Esophagus squamous epithelium (tissue), 5 donors: ENCODE measurements at places on chromosomes 2 and 18. TPM values are rescaled to one million over a fixed set of nuclear protein-coding genes. Genes with fewer than 3 reads are reported as not detected.

UBXN4 gene
- total RNA-seq = 66.9 TPM

- no peak for DNase-seq
Observed at GRCh38 chr2:1341404-1342120, 71.7 kb upstream of the TPO start.

- no peak for DNase-seq
Observed at GRCh38 chr18:11372163-11372562, 222.8 kb upstream of the PIEZO2 start.

C2orf66 gene
- not detected for total RNA-seq

GRCh38 chr2:19361325-19361990 is 3.0 kb upstream of the OSR1 start:
- no peak for DNase-seq

CMPK2 gene
- total RNA-seq = 1.7 TPM

DNA sequence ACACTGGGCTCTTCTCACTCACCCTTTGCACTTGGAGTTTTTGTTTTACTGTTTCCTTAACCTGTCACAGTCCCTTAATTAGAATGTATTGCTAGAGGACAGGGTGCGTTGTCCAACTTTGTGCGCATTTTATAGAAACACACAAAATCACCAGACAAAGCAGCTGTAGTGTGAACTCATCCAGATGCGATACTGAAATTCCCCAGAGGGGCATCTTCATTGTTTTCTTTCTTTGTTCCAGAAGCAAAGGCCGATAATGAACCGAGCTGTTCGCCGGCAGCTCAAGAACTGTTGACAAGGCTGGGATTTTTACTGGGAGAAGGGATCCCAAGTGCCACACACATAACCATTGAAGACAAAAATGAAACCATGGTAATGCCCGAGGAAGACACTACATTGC is 137.6 kb downstream of the WDSUB1 start:
- DNase-seq = no peak

RPRD1A gene
- 54.1 TPM for total RNA-seq

DNA sequence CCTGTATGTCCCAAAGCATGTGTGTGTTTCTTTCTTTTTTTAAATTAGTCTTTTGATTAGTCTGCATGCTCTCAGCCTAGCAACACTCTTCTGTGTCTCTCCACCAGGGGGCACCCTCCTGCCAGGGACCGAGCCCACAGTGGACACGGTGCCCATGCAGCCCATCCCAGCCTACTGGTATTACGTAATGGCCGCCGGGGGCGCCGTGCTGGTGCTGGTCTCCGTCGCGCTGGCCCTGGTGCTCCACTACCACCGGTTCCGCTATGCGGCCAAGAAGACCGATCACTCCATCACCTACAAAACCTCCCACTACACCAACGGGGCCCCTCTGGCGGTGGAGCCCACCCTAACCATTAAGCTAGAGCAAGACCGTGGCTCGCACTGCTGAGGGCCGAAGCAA is 93.8 kb downstream of the NRP2 start:
- no peak for DNase-seq

EPG5 gene
- 22.1 TPM for total RNA-seq
